ENCODE measurements at places on chromosomes 5 and 9. TPM values are rescaled to one million over a fixed set of nuclear protein-coding genes. Genes with fewer than 3 reads are reported as not detected.
A peak's percentile ranks its signal among the peaks of the same experiment; 100 is the strongest.

CCDC152 gene
- 5.1 TPM for total RNA-seq

SMIM33 gene
- total RNA-seq: not detected

GGTA1 gene
- not detected for total RNA-seq

BRINP1 gene
- total RNA-seq: not detected

TOR2A gene
- 28.3 TPM for total RNA-seq

GRCh38 chr9:26325444-26325829 lies 567.2 kb downstream of the CAAP1 start:
- DNase-seq: no peak

DNA sequence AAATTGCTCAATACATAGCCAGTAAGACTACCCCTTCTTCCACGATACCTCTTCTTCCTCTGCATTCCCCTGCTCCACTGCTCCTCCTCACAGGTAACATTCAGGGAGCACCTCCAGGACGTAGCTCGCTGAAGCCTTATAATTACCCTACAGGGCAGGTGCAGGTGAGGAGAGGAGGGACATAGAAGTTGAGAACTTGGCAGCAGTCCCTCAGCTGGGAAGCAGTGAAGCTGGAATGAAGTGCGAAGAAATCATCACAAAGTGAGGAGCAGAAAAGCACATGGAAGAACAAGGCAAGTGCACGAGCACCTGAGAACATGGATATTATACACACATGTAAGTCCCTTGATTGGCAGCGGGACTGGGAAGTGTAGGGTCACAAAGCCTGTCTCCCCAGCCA lies 118.2 kb downstream of the HSD17B3 start:
- no peak for DNase-seq

DNA sequence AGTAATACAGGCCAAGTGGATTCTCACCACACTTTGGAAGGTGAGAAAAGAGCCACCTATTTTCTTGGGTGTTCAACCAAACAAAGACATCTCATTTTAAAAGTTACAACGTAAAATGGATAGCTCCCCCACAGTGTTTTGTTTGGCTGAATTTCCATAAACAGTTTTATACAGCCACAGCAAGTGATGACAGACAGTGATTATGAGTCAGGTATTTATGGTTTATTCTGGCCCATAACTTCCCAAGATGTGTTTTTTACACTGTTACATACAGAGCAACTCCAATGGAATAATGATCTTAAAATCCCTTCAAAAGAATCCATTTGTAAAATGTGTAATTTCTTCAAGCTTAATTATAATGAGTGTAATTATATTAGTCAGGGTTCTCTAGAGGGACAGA lies 421.3 kb downstream of the TLE1 start:
- no peak for DNase-seq

DNA sequence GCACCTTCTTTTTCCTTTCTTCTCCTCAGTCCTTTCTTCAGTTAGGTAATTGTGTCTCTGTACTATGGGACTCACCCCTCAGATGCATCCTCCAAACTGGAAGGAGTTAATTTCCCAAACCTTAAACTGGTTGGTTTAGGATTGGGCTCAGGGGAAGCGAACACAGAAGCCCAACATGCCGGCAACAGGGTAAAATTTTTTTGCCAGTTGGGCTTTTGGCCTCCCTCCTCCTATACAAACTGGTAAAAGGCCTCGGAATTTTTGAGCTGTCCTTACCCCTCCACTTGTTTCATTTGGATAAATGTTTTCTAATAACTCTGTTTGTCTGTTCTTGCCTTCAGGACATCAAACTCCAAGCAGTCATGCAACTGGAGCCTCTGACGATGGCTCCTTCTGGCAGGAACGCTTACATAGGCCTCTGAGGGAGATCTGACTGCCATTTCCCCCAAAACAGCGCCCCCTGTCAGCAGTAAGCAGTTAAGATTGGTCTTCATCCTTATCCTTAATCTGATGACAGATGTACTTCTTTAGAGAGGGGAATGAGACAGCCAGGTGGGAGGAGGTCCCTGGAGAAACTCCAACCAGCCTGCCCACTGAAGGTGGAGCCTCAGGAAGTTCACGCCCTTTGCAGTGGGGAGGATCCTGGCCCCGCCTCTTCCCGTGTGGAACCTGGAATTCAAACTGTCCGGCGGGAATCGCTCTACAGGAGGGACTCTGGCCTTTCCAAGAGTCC lies 57.8 kb upstream of the SPINK5 start:
- peak; percentile 10 for DNase-seq

DNA sequence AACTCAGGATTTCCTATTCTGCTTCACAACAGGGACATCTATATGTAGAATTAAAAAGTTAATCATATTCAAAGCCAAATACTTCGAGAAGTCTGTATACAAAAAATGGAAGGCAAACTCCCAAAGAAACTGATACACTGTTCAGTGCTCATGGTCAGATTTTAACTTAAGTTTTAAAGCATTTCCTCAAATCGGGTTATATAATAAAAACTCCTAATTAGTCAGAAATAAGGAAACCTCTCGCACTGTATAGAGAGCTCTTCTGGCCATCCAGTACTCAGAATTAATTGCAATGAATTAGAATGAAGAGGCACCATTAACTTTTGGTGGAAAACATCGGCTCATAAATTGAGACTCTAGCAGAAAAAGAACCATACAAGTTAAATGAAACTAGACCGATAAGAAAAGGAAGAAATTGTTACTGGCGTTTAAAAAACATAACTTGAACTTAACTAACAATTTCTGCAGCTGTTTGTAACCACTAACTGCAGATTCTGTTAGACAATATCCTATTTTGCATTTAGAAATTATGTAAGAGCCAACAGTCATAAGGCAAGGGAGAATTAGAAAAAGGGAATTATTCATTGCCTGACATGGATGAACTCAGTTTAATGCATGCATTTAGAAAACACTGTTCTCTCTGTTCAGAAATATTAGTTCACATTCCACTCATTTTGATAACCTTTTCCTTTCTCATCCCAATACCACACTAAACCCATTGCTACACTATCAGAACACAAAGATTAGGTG lies 96.6 kb downstream of the FNBP1 start:
- DNase-seq: no peak

DNA sequence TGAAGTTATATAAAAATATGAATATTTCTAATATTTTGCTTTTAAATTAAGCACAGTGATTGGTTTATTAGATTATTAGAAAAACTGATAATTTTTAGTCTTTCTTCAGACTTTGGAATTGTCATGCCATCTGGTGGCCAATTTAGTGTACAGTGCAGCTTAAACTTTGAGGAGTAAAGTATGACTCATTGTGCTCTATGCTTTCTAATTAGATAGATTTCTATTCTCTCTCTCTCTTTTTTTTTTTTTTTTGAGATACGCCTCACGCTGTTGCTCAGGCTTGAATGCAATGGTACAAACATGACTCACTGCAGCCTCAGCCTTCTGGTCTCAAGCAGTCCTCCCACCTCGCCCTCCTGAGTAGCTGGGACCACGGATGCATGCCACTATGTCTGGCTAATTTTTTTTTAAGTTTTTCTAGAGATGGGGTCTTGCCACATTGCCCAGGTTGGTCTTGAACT lies 42.1 kb upstream of the GPR21 start:
- DNase-seq: peak; percentile 60

DNA sequence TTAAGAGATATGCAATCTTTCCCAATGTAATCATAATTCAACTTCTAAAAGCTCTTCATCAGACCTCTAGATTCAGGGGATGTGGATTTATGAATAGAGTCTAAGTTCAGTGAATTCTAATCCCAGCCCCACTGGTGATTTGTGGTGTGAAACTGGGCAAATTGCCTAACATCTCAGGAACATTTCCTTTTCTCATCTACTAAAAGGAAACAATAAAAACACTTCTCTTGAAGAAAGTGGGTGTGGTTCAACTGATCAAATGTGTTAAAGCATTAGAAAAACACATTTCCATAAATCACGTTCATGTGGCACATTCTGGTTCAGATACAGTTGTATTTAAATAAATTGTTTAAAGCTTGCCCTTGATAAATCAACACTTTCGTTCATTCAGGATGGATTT lies 631.7 kb upstream of the CDH6 start:
- DNase-seq: no peak

GRCh38 chr5:139863361-139863760 lies 67.8 kb downstream of the PSD2 start:
- DNase-seq: no peak

- DNase-seq: no peak
These were observed 144.8 kb upstream of the ADCY2 start for GRCh38 chr5:7251132-7251531.

- no peak for DNase-seq
These were observed 563.9 kb downstream of the BNC2 start for GRCh38 chr9:16306586-16306985.

- DNase-seq: no peak
These were observed 293.8 kb upstream of the GRAMD2B start for GRCh38 chr5:126129431-126129830.

DNA sequence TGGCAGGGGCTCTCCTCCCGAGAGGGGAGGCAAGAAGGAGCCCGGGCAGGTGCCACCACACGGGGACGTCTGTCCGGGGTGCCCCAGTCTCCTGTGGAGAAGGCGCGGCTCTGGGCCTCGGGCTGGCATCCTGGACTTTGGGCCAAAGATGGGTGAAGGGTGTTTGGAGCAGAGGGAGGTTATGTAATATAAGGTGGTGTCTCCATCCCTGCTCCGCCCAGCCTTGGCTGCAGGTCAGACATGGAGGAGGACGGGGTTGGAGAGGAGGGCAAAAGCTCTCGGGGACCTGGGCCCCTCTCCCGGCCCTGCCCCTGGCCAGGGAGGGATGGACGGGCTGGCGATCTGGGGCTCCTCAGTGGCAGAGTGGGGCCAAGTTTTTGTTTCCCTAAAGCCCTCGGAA lies 1.2 kb upstream of the SOHLH1 start:
- no peak for DNase-seq
